ENCODE measurements at places on chromosomes 11 and 22.

DNA sequence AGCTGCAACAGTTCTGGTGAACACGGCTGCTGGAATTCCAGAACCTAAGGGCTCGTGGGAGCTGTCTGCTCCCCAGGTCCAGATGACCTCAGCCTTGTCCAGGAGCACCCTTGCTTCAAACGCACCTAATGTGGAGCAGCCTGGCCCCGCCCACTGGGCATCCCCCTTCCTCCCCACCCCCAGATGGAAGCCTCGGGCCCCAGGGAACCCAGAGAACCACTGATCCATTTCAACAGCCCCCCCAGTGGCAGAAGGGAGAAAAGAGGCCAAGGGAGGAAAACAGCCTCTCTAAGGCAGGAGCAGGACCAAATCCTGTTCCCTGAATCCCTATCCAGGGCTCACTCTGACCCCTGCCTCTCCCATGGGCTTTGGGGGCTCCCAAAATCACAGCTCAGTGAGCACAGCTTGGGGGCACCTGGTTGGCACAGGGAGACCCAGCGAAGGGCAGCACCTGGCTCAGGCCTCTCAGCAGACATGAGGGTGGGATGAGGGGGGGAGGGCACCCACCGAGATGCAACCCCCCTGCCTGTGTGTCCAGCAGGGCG is 1.2 kb downstream of the CYTH4 start:
- peak; percentile 63 for DNase-seq

- no peak for DNase-seq
Observed at GRCh38 chr11:34865261-34865660, 50.9 kb downstream of the APIP start.

DNA sequence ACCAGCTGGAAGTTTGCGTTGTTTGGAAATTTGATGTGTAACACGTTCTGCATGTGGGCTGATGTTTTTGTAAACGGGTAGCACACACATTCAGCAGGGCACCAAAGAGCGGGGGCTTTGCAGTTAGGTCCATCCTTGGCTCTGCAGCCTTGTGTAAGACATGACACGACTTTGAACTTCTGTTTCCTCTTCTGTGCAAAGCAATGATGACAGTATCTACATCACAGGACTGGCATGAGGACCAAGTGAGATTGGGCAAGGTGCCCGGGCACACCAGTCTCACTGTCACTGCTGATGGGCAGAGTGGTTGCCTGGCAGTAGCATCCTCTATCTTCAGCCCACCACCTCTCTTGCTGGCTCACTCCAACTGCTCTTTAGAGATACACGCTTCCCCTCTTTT is 3.3 kb downstream of the TCN2 start:
- DNase-seq, result no peak

- no peak for DNase-seq
Observed at GRCh38 chr11:108854346-108854745, 189.5 kb downstream of the DDX10 start.
